ENCODE measurements at places on chromosomes 2 and 18. TPM values are rescaled to one million over a fixed set of nuclear protein-coding genes. Genes with fewer than 3 reads are reported as not detected.
A peak's percentile ranks its signal among the peaks of the same experiment; 100 is the strongest.

The VRK2 gene
- total RNA-seq, result 22.3 TPM

The ZNF519 gene
- total RNA-seq, result 10.0 TPM

The MAT2A gene
- 397 TPM for total RNA-seq

The THADA gene
- 38.5 TPM for total RNA-seq

The SLC19A3 gene
- total RNA-seq, result 2.8 TPM

The AAK1 gene
- 71.3 TPM for total RNA-seq

The DPP4 gene
- total RNA-seq, result 3.5 TPM

The ANKRD44 gene
- total RNA-seq, result 62.6 TPM

- no peak for DNase-seq
- H3K4me3 ChIP-seq, result no peak overlapping the region
- no peak overlapping the region for H3K27ac ChIP-seq
- no peaks in the 10 kb centered on the region for H3K27me3 ChIP-seq
Measured at GRCh38 chr2:129737660-129738527, 241.6 kb upstream of the RAB6C start.

DNA sequence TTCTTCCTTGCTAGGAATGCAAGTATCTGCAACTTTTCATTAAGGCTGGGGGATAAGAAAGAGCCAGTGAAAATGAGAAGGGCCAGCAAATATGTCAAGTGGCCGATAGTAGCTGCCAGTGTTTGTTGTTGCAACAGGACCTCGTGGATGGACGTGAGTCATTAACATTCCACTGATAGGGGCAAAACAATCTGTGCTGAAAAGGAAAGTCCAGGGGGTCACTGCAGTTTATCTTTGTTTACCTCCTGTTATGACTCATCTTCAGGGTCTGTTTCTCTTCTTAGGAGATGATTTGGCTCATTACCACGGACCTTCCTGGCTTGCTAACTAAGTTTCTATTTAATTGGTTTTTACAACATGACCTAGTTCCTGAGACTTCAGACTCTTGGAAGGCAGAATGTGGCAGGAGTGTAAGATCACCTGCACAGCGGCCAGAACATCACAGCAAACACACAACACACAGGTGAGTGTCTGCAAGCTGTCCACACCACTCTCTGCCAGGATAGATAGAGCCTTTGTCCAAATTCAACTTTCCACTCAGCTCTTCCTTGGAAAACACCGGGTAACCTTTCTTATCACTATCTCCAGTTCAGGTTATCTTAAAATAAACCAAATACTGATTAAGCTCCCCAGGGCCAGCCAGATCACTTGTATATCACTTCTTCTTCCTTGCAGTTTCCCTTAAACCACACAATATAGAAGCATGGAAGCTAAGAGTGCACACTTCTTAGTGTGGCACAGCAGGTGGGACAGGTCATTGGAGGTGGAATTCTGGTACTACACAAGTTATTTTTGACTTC, 157.5 kb upstream of the LMAN1 start:
- no peak overlapping the region for H3K27ac ChIP-seq
- no peaks in the 10 kb centered on the region for H3K36me3 ChIP-seq
- no peaks in the 10 kb centered on the region for H3K27me3 ChIP-seq
- peaks cover 4% of the 10 kb centered on the region for H3K4me1 ChIP-seq

GRCh38 chr2:60538101-60538500, 15.4 kb downstream of the BCL11A start:
- H3K27ac ChIP-seq, result no peak overlapping the region
- DNase-seq, result no peak
- no peak overlapping the region for H3K4me3 ChIP-seq
- H3K4me1 ChIP-seq, result no peaks in the 10 kb centered on the region
- peaks cover 4% of the 10 kb centered on the region for H3K27me3 ChIP-seq

DNA sequence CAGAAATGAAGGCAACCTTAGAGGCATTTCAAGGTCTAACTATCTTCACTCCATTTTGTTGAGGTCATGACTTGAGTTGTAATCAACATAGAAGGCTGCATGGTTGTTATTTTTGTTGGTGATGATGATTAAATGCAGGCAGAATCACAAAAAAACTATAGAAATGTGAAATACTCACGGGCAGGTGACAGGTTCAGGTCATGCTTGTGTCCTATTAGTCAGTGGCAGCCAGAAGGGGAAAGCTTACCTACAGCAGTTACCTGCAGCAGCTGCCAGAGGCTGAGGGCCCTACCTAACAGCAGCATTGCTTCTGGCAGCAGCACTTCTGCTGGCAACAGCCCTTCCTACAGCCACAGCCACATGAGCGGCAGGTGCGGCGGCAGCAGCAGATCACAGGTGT, 394 bp downstream of the SCYGR3 start:
- no peak overlapping the region for H3K4me3 ChIP-seq
- no peak overlapping the region for H3K27ac ChIP-seq
- H3K4me1 ChIP-seq, result no peaks in the 10 kb centered on the region
- no peak for DNase-seq
- H3K27me3 ChIP-seq, result no peaks in the 10 kb centered on the region

DNA sequence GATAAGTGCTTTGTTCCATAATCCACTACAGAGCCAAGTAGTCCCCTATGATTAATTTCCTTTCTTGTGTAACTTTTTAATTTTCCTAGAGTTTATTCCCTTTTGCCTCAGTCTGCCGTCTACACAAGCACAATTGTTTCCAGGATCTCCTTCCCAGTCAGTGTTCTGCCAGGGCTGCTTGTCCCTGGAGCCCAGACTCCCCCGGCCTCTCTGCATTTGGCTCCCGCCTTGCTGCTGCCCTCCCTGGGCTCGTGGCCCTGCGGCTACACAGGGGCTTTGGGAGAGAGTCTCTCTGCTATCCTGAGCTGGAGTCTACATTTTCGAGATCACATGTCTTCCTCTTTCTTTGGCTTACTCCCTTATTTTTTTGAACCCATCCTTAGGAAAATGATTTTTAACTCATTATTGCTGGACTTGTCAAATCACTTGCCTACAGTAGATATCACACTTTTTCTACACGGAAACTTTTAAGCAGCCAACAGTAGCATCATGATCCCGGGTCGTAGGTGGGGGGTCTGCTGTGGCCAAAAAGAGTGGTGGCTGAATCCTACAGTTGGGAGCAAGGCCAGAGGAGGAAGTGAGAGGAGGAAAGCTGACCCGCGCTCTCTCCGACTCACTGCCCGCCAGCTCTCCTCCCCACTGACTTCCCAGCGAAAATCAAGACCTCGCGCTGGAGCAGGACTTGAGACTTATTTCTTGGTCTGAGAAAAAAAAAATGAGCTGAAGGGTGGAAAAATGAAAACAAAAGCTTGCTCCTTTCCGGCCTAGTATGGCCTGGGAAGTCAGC, 9.4 kb downstream of the FBLN7 start:
- H3K36me3 ChIP-seq, result no peaks in the 10 kb centered on the region
- peak; percentile 71 for DNase-seq
- H3K4me1 ChIP-seq, result no peaks in the 10 kb centered on the region
- H3K4me3 ChIP-seq, result no peak overlapping the region

- H3K36me3 ChIP-seq, result no peaks in the 10 kb centered on the region
- H3K27ac ChIP-seq, result no peak overlapping the region
- DNase-seq, result no peak
- no peaks in the 10 kb centered on the region for H3K4me1 ChIP-seq
Measured at GRCh38 chr18:64409511-64409910, 260.6 kb upstream of the LINC00305 start.

GRCh38 chr18:49743117-49743567, 70.2 kb downstream of the ACAA2 start:
- DNase-seq, result no peak
- H3K36me3 ChIP-seq, result no peaks in the 10 kb centered on the region
- H3K27me3 ChIP-seq, result peaks cover 3% of the 10 kb centered on the region
- H3K27ac ChIP-seq, result no peak overlapping the region

DNA sequence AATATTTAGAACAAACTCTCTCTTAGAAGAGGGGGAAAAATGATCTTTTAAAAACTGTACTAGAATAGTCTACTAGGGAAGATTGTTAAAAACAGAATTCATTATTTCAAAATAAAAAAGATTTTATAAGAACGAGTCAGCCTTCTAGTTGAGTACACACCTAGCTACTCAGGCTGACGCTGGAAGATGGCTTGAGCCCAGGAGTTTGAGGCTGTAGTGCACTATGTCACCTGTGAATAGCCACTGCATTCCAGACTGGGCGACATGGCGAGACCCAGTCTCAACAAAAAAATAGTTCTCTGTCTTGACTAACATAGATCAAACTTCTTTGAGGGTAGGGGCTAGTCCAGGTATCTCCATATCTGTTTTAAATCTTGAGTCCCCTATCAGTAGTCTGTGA, 33.9 kb downstream of the ERLEC1 start:
- no peaks in the 10 kb centered on the region for H3K4me1 ChIP-seq
- DNase-seq, result no peak
- no peak overlapping the region for H3K4me3 ChIP-seq
- no peaks in the 10 kb centered on the region for H3K27me3 ChIP-seq
- peaks cover 4% of the 10 kb centered on the region for H3K36me3 ChIP-seq

GRCh38 chr2:230224458-230224857, 1.1 kb upstream of the SP140 start:
- H3K4me1 ChIP-seq, result no peaks in the 10 kb centered on the region
- no peak overlapping the region for H3K27ac ChIP-seq
- no peaks in the 10 kb centered on the region for H3K36me3 ChIP-seq
- no peak for DNase-seq

DNA sequence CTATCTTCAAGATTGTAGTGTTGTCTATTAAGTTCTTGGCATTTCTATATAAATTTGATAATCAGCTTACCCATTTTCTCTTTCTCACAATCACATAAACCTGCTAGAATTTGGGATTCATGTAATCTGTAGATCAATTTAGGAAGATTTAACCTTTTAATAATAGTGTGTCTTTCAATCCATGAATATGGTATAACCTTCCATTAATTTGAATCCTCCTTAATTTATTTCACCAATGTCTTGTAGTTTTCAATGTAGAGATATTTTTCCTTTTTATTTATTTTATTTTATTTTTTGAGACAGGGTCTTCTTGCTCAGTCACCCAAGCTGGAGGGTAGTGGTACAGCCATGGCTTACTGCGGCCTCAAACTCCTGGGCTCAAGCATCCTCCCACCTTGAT, 20.2 kb downstream of the SANBR start:
- no peak overlapping the region for H3K4me3 ChIP-seq
- no peaks in the 10 kb centered on the region for H3K27me3 ChIP-seq
- no peaks in the 10 kb centered on the region for H3K4me1 ChIP-seq
- no peaks in the 10 kb centered on the region for H3K36me3 ChIP-seq

DNA sequence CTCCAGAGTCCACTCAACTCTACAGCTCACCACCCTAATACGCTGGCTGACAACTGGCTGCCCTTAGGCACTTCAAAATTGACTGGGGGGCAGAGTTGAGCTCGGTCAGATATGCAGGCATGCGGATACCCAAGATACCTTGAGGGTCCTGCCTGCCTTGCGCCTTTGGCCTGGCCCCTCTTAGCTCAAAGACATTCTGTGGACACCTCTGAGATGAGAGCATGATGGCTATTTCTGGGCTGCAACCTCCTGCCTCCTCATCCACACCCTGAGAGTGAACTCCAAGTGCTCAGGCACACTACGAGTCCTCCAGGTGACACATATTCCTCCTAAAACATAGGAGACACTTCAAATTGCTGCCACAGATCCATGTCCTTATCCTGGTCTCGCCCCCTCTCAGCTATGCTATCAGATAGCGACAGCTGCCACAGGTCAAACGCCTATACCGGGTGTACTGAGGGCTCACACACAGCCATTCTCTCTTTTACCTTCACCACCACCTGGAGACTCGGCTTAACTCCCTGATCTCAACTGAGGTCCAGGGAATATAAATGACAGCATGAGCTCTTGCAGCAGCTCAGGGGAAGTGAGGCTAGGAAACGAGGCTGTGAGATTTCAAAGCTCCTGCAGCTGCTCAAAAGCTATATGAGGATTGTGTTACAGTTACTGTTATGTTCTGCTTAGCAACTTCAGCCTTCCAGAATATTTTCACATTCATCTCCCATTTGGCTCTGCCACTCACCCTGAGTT, 60.5 kb upstream of the TEX51 start:
- no peak overlapping the region for H3K4me3 ChIP-seq
- no peaks in the 10 kb centered on the region for H3K36me3 ChIP-seq
- no peak overlapping the region for H3K27ac ChIP-seq
- H3K27me3 ChIP-seq, result no peaks in the 10 kb centered on the region
- no peaks in the 10 kb centered on the region for H3K4me1 ChIP-seq

- no peaks in the 10 kb centered on the region for H3K4me1 ChIP-seq
- no peak overlapping the region for H3K27ac ChIP-seq
- no peak for DNase-seq
- H3K4me3 ChIP-seq, result no peak overlapping the region
- no peaks in the 10 kb centered on the region for H3K27me3 ChIP-seq
Measured at GRCh38 chr18:25701821-25702220, 349.9 kb upstream of the ZNF521 start.

GRCh38 chr2:237427769-237428506, 14.0 kb upstream of the COL6A3 start:
- H3K36me3 ChIP-seq, result no peaks in the 10 kb centered on the region
- DNase-seq, result no peak
- no peaks in the 10 kb centered on the region for H3K27me3 ChIP-seq
- H3K27ac ChIP-seq, result no peak overlapping the region
- no peaks in the 10 kb centered on the region for H3K4me1 ChIP-seq
- H3K4me3 ChIP-seq, result no peak overlapping the region

DNA sequence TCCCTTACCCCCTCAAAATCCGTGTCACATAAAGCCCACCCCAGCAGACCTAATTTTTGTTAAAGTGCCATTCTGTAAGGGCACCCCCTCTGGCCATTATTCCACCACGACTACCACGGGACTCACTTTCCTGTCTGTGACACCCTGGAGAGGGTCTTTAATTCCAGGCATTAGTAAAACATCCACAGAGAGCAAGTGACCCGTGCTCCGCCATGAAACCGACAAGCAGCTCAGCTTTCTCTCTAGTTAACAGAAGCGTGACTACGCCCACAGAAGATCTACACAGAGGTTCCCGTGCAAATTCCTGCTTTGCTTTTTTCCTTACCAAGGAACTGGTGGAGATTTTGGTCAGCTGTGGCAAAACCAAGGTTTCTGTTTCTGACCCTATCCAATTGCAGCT, 4.4 kb downstream of the SIGLEC15 start:
- H3K27me3 ChIP-seq, result no peaks in the 10 kb centered on the region
- no peaks in the 10 kb centered on the region for H3K36me3 ChIP-seq
- no peaks in the 10 kb centered on the region for H3K4me1 ChIP-seq
- no peak for DNase-seq
- no peak overlapping the region for H3K27ac ChIP-seq

Data from aorta (tissue), 5 donors.